ENCODE measurements at places on chromosomes 4 and X.

DNA sequence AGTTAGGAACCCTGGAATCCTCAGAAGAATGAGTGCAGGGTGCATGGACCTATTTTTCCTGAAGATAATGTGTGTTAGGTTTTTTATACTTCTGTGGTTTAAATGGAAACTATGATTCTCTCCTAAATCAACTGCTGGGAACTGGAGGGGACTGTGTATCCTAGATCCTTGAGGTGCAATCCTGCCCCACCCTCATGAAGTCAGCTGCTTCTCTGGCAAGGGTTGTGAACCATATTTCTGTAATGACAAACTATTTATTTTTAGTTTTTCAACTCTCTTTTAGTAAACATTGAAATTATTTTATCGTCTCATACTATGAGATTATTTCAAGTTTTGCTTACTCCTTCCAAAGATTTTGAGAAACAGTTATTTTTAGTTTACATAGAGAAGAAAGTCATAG is 25.8 kb upstream of the VEGFC start:
- DNase-seq: no peak

GRCh38 chr4:70591955-70592582 is at the start of gene AMBN:
Gene AMBN, plus strand, starts transcription at chr4:70592256. Its CDS starts 103 bp downstream, at chr4:70592359.
- DNase-seq: no peak

- DNase-seq: no peak
Observed at GRCh38 chrX:14354521-14354920, 174.8 kb upstream of the GLRA2 start.

DNA sequence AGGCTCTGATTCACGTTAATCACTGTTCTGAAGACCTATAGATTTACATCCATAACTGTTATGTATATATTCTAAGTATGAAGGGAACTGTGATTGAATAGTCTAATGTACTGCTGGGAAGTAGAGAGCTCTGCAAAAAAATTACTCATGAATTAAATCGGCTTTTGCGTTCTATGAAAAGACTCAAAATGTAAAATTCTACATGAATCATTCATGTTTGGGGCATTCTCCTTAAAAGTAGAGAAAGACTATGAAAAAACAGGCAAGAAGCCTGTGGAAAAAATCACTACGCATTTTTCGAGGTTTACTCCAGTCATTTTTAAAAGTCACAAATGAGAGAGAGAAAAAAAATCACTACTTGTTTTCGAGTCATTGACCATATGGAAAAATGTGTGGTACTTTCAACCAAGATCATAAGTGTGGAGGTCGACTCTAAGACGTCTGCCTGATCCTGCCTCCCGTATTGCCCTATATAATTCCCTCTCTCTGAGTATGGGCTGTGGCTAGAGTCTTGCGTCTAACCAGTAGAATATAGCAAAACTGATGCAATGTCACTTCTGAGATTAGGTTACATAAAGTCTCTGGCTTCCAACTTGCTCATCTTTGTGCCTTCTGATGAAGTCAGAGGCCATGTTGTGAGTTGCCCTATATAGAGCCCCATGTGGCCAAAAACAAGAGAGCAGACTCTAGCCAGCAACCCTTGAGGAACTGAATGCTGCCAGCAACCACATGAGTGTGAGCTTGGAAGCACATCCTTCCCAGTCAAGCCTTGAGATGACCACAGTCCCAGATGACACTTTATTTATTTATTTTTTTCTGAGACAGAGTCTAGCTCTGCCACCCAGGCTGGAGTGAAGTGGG is 32.1 kb upstream of the VEGFD start:
- DNase-seq: no peak

DNA sequence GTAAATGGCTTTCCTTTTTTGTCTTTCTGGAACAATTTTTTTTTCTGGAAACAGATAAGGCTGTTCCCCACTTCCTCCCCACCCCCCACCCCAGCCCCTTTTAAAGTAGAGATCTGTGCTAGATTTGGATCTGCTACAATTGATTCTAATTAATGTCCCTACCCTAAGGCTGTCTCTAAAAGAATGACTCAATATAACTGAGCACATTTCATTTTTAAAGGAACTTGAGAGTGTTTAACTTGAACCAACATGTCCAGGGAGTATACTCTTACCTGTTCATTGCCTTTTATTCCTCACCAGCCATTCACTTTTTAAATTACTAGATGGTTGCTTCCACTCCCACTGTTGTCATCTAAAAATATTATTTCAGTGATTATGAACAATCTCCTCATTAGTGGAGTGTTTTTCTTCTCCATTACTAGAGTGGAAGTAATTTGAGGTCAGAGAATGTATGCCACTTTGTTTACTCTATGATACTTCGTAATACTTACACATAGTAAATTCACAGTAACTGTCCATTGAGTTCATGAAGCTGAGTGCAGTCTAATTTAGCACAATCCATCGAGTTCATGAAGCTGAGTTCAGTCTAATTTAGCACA is 14.1 kb upstream of the CNOT6L start:
- DNase-seq: no peak

DNA sequence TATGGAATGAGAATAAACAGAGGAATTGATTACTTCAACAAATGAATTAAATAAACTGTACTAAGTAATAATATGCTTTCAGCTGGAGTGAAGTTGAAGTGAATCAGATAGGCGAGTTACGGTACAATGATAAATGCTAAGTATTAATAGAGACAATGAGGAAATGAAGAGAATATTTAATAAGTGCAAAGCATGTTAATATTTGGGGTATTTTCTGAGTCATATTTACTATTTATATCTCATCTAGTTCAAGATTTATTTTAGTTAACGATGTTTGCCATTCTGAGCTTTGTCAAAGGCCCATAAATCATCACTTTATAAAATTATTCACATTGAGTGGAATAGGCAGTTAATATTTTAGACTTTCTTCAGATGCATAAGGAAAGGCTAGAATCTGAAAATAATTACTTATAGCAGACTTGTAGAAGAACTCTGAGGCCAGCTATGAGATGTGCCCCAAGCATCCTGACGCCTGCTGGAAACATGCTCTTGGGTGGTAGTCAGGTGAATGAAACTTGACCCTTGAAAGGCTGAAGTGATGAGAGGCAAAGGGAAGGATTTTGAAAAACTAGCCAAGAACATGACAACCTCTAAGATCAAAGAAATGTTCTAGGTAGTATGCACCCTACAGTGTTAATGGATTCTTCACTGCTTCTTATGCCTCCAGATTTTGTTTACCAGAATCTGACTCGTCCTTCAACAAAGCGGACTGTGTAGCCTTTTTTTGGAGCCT is 133.8 kb upstream of the STIM2 start:
- no peak for DNase-seq

- DNase-seq: no peak
Observed at GRCh38 chr4:33941854-33942253, 2302.5 kb downstream of the ARAP2 start.

- DNase-seq: no peak
Observed at GRCh38 chrX:98207947-98208346, 1324.2 kb downstream of the RPA4 start.

DNA sequence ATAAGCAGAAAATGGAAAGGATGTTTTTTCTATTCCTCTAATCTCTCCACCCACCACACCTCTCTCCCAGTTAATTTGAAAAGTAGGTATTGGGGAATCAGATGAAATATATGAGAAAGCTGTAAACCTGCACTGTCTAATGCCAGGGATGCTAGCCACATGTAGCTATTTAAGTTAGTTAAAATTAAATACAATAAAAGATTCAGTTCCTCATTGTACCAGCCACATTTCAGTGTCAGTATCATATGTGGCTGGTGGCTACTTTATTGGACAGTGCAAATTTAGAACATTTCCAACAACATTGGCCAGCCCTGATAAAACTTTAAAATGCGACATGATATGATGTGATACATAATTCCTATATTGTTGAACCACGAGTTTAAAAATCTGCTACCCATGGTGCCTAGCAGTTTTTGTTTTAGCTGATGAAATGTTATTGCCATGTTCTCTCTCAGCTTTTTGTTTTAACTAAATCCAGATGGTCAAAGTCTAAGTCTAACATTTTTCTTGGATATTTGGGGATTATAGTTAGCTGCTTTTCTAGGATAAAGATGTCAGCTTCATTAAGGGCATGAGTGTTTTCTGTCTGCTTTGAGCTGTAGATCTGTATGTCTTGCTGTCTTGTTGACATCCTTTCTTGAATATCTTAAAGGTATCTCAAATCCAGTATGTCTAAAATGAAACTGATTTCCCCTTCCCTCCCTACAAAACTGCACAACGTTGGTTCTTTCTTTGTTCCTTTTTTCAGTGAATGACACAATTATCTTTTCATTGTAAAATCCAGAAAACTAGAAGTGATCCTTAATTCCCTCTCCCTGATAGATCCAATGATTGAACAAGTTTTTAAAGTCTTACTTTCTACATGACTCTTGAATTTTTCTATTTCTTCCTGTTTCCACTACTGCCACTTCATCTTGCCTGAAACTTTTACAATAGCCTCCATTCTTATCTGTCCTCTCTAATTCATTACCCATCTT is 6.2 kb downstream of the ARFIP1 start:
- DNase-seq: no peak

GRCh38 chr4:130249002-130249401 is 1153.0 kb downstream of the C4orf33 start:
- no peak for DNase-seq

DNA sequence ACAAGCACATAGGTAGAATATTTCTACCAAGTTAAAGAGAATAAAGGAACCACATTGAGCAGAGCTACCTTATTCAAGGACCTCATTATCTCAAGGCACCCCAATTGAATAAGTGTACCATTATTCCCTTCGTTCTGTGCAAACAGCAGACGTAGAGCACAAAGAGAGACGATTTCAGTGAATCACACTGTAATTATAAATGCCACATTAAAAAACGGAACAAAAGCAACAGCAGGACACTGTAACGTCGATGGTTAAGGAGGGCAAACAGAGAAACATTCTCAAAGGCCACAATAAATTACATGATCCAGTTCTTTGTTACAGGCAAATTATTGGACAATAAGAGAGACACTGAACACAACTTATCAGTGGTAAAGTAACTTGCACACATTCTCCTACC is 644.1 kb upstream of the TENM3 start:
- DNase-seq: no peak

DNA sequence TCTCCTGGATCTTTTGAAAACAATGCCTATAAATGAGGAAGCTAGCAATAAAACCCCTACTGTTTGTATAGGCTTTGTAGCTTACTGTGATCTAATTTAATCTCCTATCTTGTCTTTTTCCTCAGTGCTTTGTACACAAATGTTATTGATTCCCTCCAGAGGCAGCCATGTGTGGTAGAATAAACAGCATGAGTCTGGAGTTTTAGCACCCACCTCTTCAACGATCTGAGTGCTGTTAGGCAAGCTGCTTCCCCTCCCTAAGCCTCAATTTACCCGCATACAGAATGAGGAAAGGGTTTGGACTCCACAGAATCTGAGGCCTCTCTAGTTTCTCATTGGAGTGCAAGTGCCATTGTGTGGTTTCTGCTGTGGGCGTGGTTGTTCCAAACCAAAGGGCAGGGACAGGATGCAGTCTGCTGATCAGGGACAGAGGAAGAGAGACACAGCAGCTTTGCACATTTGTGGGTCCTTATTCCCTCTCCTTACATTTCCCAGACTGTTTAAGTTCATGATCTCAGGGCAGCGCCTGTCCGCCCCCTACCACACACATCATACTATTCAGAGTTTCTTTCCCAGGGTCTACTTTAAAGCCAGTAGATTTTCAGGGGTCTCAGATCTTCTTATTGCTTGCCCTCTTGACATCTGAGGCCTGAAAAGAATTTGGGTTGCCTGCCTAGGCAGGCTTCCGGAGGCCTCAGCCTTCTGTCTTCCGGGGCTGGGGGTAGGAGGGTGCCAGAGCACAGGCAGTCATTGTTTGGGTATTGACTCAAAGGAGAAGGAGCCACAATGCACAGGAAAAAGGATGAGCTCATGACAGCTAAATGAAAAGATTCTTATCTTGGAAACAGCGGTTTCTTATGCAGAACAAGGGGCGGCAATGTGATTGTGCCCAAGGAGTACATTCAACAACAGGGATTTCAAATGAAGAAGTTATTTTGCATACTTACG is 114.9 kb upstream of the TEX13D start:
- no peak for DNase-seq

- DNase-seq: no peak
Observed at GRCh38 chr4:151753056-151753455, 7.8 kb downstream of the GATB start.

DNA sequence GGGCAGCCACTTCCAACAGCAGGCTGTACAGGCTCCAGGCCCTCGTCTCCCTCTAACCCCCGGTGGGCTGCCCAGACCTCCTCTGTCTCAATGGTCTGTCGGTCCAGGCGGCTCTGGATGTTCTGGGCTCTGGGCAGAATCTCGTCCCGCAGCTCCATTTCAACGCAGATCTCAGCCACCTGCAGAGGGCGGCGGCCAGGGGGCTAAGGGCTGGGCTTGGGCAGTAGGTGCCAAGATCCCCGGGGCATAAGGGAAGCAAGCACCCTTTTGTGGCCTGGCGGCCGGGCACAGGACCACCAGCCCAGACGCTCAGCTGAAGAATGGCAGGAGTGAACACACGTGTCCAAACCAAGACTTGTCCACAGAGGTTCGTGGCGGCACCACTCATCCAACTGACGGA is 9.2 kb downstream of the AVPR2 start:
- no peak for DNase-seq

DNA sequence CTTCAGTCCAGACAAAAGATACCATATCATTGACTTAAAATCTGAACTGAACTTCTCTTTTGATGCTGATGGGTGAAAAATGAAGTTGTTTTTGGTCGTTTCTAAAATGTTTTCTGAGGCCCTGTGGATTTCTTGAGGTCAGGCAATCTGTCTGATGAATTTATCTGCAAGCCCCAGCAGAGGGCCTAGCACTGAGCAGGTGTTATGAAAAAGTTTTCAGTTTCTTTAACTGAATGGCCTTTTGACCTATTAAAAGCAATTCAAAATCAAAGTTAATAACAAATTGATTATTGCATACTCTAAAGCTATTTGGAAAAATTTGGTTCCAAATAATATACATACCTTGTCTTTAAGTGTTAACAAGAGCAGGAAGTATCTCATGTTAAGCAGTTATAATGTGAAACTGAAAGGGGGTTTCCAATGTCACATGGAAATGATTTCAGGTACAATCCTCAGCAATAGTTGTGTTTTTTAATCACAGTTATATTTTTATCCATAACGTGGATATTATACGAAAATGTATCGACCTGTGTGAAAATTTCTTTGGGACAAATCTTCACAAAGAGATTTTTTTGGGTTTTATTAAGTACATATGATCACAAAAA is 285.0 kb downstream of the SPANXN1 start:
- DNase-seq: no peak

DNA sequence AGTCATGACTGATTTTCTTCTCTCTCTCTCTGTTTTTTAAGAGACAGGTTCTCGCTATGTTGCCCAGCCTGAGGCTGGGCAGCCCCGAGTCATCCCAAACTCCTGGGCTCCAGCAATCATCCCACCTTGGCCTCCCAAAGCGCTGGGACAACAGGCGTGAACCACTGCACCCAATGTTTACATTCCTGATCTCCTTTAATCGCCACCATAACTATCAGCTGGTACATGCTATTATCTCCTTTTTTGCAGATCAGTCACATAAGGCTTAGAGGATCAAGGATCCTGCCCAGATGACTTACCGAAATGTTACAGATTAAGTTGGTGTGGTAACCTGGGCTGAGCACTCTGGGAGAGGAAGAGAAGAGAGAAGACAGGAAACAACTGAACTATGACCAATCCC is 1.5 kb upstream of the USP46 start:
- DNase-seq: no peak

- DNase-seq: no peak
Observed at GRCh38 chrX:13894888-13895565, 78.1 kb upstream of the GPM6B start.

- no peak for DNase-seq
Observed at GRCh38 chr4:116358633-116359222, 726.6 kb downstream of the TRAM1L1 start.
